Natural killer cell treated with Interleukin-12 subunit alpha and Interleukin-12 subunit beta and Interleukin-15 and Interleukin-18, amount 100 ng/mL, for 72 hours (primary cell): ENCODE measurements at places on chromosomes 11 and 22. TPM values are rescaled to one million over a fixed set of nuclear protein-coding genes. Genes with fewer than 3 reads are reported as not detected.

OR8H2 gene
- not detected for total RNA-seq

ELF5 gene
- total RNA-seq: not detected

OR6A2 gene
- 0.20 TPM for total RNA-seq

PIWIL4 gene
- total RNA-seq: 1.6 TPM

BIRC3 gene
- total RNA-seq: 75.6 TPM

C11orf21 gene
- total RNA-seq: 7.6 TPM

KCNE3 gene
- total RNA-seq: 0.10 TPM

POGLUT3 gene
- 14.7 TPM for total RNA-seq

SHISAL1 gene
- total RNA-seq: not detected

PIK3IP1 gene
- total RNA-seq: 1.0 TPM

ZNF215 gene
- total RNA-seq: 0.24 TPM

MMP11 gene
- 0.50 TPM for total RNA-seq

TSSK2 gene
- not detected for total RNA-seq

XRRA1 gene
- total RNA-seq: 31.2 TPM

CHKB gene
- total RNA-seq: 120 TPM

YPEL1 gene
- 14.2 TPM for total RNA-seq

MS4A7 gene
- 1.5 TPM for total RNA-seq

GLYAT gene
- not detected for total RNA-seq

FOXRED1 gene
- 79.6 TPM for total RNA-seq

SLC36A4 gene
- 17.2 TPM for total RNA-seq

BDNF gene
- total RNA-seq: not detected

MYO7A gene
- total RNA-seq: not detected

HDHD5 gene
- total RNA-seq: 32.7 TPM

AQP11 gene
- total RNA-seq: 0.17 TPM

BATF2 gene
- not detected for total RNA-seq

SAA1 gene
- not detected for total RNA-seq

MOGAT2 gene
- total RNA-seq: not detected

CDC42EP1 gene
- 1.9 TPM for total RNA-seq

SEPTIN5 gene
- total RNA-seq: not detected

ZFP91 gene
- 54.3 TPM for total RNA-seq

ZNHIT2 gene
- total RNA-seq: 23.7 TPM

DUSP18 gene
- 7.7 TPM for total RNA-seq

OTOG gene
- total RNA-seq: not detected

WBP2NL gene
- 1.5 TPM for total RNA-seq

TNRC6B gene
- 43.6 TPM for total RNA-seq

SEC14L6 gene
- total RNA-seq: not detected

APOL5 gene
- not detected for total RNA-seq

CST6 gene
- total RNA-seq: 0.52 TPM

AIFM3 gene
- not detected for total RNA-seq

HEPN1 gene
- not detected for total RNA-seq

ASCL2 gene
- total RNA-seq: 5.3 TPM

KCNJ11 gene
- 0.75 TPM for total RNA-seq

DAGLA gene
- 0.08 TPM for total RNA-seq

SYT9 gene
- not detected for total RNA-seq

FGF3 gene
- total RNA-seq: not detected

SIAE gene
- total RNA-seq: 2.4 TPM

CCT8L2 gene
- total RNA-seq: not detected

SHISA8 gene
- not detected for total RNA-seq
